ENCODE measurements at places on chromosomes 4 and X.
A peak's percentile ranks its signal among the peaks of the same experiment; 100 is the strongest.

DNA sequence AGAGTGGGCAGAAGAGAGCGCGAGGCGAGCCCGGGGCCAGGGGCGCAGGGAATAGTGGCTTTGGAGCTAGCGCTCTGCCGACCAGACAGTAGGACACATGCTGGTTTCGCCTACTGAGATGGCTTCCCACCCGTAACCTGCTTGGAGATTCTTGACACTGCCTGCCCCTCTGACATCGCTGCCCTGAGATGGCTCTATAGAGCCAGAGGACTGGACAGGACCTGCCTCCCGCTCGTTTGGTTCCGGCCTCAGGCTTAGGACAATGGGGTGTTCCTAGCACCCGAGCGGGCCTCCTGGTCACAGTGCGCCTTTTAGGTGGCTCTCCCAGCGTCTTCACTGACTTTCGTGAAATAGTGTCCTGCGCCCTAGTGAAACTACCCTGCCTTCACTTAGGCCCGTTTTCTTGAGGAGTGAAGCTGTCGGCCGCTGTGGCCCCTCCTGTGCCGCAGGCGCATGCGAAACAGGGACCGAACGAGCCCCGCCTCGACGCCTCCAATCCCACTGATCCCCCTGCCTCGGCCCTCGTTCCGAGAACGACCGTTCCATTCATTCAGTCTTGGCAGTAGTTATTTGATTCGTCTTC lies 608 bp downstream of the TAF1 start:
- no peak for DNase-seq

- peak; percentile 5 for DNase-seq
Observed at GRCh38 chr4:165512424-165512823, 133.6 kb downstream of the CPE start.

DNA sequence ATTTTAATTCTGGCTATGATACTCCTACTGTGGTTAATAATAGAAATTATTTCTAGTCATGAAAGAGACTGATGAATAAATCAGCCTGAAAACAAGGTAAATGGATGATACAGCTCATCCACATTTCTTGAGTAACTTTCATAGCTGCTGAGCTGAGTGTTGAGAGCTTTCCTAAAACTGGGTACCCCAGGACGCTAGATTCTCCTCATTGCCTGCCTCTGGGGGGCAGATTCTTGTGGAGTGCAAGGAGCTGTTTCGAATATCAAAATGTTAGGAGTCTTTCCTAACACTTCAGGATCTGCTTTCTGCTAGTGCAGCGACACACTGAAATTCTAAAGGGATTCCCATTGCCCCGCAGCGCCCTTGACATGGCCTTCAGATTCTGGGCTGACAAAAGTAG lies 2.1 kb downstream of the MND1 start:
- no peak for DNase-seq

GRCh38 chr4:146674829-146675570 lies 36.3 kb downstream of the POU4F2 start:
- no peak for DNase-seq

GRCh38 chrX:20067709-20068561 lies 48.8 kb downstream of the MAP7D2 start:
- DNase-seq, result peak; percentile 34

GRCh38 chr4:22842360-22843018 lies 149.8 kb downstream of the GBA3 start:
- DNase-seq, result no peak

- DNase-seq, result no peak
Observed at GRCh38 chr4:100019821-100020220, 69.7 kb upstream of the H2AZ1 start.

DNA sequence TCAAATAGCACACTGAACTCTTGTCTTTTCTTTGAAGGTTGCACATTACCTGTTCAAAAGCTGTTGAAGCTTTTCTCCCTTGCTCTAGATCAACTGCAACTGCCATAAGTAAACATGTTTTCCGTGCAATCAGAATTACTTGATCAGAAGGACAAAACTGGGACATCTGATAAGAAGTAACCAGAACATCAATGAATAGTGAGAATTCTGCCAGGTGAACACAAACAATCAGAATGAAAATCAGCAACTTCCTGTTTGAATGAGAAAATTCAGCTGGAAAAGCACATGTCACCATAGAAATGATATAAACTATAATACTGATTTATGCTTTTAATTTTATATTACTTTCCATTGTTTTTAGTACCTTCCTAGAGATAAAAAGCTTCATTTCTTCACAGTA lies 160.7 kb downstream of the DLG3 start:
- no peak for DNase-seq

DNA sequence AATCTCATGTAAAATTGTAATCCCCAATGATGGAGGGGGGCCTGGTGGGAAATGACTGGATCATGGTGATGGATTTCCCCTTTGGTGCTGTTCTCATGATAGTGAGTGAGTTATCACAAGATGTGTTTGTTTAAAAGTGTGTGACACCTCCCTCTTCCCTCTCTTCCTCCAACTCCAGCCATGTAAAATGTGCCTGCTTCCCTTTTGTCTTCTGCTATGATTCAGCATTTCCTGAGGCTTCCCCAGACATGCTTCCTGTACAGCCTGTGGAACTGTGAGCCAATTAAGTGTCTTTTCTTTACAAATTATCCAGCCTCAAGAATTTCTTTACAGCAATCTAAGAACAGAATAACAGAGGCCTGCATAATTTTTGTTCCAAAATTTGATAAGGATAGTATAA lies 85.2 kb downstream of the ANAPC10 start:
- DNase-seq, result no peak

- DNase-seq, result no peak
Observed at GRCh38 chrX:24085101-24085500, 30.3 kb downstream of the EIF2S3 start.

- no peak for DNase-seq
Observed at GRCh38 chrX:100658941-100659381, 15.0 kb downstream of the SRPX2 start.

DNA sequence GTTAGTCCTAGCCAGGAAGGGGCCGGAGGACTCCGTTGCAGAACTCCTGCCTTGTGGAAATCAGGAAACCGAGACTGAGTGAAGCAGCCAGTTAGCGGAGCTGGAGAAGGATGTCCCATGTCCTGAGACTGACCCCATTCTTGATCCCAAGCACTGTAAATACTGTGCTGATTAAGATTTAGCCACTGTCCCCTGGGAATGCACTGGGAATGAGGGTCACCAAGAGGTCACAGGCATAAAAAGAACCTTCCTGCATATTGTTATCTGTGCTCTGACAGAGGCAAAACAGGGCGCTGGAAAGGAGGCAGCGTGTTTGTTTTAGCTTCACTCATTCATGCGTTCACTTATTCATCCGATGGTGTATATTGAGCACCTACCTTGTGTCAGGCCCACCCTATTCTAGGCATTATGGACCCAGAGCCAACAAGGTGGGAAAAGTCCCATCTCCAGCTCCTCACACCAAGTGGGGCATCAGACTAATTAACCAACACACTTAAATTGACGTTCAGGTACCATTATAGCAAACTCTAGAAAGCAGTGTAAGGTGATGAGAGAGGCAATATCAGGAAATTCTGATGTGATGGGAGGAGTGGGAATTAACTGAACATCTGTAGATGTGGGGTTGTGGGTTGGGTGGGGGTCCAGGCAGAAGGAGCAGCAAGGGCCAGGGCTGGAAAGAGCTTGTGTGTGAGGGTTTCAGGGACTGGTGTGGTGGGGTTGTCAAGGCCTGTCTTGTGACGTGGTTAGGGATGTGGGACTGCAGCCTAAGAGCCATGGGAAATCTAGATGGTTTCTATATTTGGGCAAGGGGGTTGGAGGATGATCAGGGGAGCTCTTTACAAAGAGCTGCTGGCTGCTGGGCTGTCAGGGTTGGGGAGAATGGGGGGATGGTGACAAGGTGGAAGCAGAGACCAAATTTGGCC lies 10.6 kb upstream of the SLC2A9 start:
- DNase-seq, result no peak

- DNase-seq, result no peak
Observed at GRCh38 chrX:68112321-68112720, 321.0 kb downstream of the OPHN1 start.

GRCh38 chr4:10120943-10121567 lies 4.5 kb upstream of the WDR1 start:
- no peak for DNase-seq

DNA sequence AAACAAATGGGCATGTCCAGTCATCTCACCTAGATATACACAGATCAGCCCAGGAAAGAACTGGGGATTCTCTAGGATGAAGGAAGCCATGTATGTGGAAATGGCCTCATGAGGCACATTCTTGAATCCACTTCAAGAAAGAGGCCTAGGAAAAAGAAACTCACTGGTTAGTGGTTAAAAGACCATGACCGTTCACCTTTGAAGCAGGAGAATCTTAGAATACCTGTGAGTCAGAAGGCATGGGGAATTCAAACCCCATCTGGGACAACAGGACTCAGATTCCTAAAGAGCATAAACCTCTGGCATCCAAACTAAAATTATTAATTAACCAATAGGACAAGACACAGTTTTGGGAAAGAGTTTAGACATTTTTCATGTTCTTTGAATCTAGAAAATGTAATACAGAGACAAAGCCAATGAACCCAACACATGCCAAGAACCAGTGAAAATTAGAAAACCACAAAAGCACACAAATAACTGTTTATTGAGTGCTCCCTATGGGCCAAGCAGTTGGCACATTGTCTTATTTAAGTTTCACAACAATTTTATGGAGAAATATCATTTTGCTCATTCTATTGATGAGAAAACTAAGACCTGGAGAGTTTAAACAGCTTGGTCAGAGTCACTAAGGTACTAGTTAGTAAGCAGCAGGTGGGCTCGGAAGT lies 97.5 kb downstream of the NPNT start:
- DNase-seq, result no peak

DNA sequence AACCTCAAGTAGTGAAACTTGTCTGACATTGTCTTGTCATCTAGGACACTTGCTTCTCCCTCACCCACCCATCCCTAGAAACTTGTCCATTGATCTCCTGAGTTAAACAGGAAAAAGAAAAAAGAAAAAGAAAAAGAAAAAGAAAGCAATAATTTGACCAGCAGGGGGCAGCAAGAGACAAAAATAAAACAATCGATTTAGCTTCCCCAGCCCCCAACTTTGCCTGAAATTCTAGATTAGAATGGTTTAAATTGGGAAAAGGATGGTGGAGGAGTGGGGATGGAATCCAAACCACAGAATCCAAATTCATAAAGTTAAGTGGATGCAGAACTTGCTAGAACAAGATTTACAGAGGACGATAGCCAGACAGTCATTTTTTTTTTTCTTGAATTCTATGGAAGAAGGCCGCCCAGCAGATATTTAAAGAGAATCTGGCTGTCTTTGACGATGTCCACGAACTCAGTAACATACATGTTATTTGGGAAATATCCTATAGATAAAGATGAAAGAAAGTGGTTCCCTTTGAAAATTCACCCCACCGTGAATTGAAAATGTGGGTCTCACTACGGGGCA lies 282.9 kb downstream of the USP46 start:
- DNase-seq, result peak; percentile 69

DNA sequence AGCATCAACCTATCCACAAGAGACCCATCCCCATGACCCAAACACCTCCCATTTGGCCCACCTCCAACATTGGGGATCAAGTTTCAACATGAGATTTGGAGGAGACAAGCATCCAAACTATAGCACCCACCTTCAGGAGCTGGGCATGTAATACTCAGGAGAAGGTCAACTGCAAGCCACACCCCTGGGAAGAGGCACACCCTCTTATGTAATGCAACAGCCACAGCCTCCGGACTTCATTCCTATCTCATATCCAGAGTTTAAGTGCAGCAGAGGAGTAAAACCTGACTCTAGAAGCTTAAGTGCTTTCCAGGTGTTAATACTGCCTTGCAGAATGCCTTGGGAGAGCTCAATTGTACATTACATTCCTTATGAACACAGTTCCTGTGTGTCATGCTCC lies 197.4 kb downstream of the PTTG2 start:
- DNase-seq, result no peak

DNA sequence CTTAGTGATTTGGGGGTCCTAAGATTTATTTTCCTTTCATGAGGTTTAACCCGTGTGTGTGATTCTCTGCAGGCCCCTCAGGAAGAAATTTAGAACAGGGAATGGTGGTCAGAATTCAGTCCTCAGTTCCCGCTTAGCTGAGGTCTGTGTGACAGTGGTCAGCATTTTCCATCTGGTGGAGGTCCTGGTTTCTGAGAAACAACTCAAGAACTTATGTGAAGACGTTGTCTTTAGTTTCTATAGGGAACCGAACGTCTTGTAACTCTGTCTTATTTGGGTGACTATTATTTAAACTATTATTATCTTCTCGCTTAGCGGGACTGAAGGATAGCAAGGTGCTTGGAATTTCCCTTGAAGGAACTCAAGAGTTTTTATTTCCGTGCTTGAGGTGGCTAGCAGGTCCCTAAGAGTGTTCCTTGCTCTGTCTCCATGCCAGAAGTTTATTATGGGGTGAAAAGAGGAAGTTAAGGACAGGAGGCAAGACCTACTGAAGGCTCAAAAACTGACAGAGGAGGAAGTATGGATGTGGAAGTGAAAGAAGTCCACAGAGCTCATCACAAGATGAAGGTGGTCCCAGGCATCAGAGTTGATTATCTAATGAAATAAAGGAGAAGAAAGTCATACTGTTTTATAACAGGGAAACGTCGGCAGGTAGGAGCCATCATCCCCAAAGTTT lies 9.4 kb downstream of the MGST2 start:
- DNase-seq, result no peak

GRCh38 chr4:55107054-55107453 lies 18.3 kb downstream of the KDR start:
- DNase-seq, result no peak

DNA sequence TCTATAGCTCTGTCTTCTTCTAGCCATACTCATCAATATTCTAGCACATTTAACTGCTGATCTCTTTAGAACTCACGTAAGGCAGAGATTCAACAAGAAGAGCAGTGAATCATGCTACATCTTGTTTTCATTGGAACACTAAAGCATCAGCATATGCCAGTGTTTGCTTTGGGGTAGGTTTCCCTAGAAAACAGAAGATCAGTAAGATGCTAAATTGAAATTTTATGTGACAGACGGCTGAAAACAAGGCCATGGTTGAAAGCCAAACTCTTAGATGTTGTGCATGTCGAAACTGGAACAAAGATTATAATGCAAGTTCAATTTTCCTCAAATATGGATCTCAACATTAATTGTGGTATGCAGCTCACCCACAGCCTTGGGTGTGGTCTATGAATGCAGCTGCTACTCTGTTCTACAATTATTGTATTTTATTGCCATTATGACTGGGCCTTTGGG lies 107.6 kb downstream of the PDLIM5 start:
- no peak for DNase-seq

DNA sequence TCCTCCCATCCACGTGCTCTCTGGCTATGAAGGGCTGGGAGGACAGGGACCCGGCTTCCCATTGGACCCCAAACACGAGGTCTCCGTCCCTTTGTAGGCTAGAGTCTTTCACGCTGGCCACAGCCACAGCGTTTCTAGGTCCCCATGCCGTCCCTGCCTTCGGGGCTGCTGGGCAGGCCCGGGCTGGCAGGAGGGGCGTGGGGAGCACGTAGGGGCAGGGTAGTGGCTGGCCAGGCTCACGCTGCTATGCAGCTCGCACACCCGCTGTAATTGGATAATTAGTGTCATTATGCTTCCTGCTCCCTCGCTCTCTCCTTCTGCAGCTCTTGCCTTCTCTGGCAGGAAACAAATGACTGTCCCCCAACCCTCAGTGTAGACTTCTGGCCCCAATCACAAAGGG lies 9.8 kb downstream of the ATP2B3 start:
- no peak for DNase-seq

GRCh38 chrX:129642641-129643040 lies 12.1 kb downstream of the APLN start:
- no peak for DNase-seq
